Mucosa of descending colon (tissue), 3 donors: ENCODE measurements at places on chromosomes 7 and 10.

DNA sequence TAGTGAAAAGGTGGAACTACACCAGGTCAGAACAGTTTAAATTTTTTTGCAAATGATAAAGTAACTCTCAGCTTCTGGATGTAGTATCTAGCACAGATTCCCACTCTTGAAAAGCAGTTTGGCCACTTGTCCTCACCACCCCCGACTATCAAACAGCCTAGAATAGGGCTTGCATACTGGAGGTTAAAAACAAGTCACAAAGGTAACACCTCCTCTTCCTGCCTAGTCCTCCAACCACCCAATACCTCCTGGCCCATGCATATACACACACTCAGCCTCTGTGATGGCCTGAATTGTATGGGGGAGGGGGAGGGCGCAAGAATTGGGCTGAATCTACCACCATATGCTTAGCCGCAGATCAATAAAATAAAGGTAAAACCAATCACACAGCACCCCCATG lies 5.7 kb downstream of the SKAP2 start:
- no peak for DNase-seq

GRCh38 chr7:106465704-106466468 lies 181.1 kb upstream of the NAMPT start:
- no peak for DNase-seq

DNA sequence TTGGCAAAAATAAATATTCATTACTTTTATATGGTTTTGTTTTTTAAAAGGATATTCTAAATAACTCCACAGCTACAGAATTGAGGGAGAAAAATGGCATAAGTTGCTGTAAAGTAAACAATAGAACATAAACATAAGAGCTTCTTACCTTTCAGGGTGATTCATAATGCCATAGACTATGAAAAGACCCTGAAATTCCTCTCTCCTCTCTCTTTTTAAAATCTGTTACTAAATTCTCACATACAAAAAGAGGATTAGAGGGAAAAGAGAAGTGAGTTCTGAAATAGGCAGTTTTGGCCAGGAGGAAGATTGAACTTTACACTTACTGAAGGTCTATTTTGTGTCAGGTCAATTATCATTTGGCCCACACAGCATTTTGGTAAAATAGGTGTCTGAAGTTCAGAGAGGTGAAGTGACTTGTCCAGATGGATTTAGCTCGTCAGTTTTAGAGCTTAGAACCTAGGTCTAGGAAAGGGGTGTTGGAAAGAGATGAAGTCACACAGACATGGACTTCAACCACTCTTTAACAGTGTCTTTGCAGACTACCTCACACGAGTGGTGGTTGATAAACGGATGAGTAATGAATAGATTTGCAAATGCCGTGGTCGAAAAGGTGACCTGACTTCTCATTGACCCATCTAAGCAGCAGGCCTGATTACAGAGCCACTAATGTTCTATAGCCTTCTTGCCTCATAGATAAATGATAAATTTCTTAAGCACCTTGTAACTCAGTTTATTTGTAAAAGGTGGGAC lies 190.6 kb upstream of the CCDC6 start:
- no peak for DNase-seq

GRCh38 chr7:44912775-44913347 lies 27.5 kb upstream of the PURB start:
- DNase-seq, result no peak
